ENCODE measurements at places on chromosomes 13 and 19.
A peak's percentile ranks its signal among the peaks of the same experiment; 100 is the strongest.

DNA sequence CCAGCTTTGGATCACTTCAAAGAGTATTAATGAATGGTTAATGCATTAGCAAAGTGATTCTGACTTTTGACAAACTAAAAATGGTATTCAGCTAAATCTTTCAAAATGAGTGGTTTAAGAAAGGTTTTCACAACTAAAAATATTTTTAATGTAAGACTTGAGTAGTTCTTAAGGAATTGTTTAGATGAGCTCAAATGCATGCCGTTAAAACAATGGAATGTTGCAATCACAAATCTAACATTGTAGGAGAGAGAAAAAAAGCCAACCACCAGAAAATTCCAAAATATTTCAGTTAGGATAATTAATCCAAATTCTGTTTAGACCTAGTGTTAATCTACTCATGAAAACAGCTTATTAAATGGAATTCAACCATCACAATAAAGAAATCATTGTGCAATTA is 1044.8 kb upstream of the SLC10A2 start:
- DNase-seq, result no peak

- no peak for DNase-seq
Observed at GRCh38 chr19:57465680-57466381, 8.9 kb upstream of the VN1R1 start.

DNA sequence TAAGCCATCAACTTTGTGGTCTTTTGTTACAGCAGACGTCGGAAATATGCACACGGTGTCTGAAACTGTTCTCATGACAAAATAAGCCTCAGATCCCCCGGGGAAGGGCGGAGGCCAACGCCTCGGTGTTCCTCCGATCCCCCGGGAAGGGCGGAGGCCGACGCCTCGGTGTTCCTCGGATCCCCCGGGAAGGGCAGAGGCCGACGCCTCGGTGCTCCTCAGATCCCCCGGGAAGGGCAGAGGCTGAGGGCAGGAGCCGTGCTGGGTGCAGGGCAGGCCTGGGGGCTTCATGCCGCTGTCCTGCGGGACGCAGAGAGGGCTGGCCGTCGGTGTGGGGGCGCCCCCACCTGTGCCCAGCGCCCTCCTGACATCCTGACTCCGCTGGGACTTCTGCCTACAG is 4.7 kb downstream of the FGF22 start:
- DNase-seq, result no peak

DNA sequence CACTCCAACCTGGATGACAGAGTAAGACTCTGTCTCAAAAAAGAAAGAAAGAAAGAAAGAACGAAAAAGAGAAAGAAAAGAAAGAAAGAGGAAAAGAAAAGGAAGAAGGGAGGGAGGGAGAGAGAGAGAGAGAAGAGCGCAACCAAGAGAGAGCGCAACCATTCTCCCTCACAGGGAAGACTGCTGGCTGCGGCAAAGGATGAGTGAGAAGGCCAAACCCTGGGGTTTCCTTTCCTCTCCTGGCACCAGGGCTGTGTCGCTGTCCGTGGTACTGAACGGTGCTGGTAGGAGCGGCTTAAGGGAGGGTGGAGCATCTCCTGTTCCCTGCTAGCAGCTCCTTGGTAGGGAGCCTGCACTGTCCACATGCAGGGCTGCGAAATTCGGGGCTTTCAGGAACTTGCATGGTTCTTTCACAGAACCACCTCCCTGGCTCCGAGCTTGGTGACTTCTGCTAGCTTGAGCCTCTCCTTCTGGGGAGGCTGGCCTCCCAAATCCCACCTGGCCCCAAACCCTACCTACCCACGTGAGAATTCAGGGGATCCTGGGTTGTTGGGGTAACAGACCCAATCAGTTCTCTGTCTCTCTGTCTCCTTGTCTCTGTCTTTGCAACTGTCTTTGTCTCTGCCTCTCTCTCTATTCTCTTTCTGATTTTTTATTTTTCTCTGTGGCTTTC is 51.1 kb upstream of the ZNRF4 start:
- peak; percentile 55 for DNase-seq

GRCh38 chr13:110907951-110908898 is 6.6 kb downstream of the ANKRD10 start:
- DNase-seq, result no peak

DNA sequence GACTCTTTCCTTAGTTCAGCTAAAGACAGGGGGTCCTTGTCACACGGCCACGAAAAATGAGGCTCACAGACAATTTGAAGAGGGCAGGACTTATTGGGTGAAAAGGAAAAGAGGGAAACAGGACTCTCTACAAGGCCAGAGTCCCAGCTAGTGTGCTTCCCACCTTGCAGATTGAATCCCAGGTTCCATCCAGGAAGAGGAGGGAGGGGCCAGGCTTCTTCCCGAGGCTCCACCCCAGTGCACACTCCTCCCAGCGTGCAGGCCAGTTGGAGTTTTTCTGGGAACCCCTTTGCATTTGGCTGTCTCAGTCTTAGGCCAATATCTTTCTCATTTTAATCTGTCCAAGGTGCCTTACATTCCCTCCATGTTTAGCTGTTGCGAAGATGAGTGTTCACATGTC is 106.8 kb downstream of the DNAJC3 start:
- no peak for DNase-seq

- no peak for DNase-seq
Observed at GRCh38 chr13:72757792-72758535, 23.7 kb downstream of the DIS3 start.

GRCh38 chr19:47518139-47518538 is 3.3 kb upstream of the NAPA start:
- DNase-seq, result no peak

GRCh38 chr19:17658240-17658639 is 29.9 kb downstream of the UNC13A start:
- DNase-seq, result no peak

DNA sequence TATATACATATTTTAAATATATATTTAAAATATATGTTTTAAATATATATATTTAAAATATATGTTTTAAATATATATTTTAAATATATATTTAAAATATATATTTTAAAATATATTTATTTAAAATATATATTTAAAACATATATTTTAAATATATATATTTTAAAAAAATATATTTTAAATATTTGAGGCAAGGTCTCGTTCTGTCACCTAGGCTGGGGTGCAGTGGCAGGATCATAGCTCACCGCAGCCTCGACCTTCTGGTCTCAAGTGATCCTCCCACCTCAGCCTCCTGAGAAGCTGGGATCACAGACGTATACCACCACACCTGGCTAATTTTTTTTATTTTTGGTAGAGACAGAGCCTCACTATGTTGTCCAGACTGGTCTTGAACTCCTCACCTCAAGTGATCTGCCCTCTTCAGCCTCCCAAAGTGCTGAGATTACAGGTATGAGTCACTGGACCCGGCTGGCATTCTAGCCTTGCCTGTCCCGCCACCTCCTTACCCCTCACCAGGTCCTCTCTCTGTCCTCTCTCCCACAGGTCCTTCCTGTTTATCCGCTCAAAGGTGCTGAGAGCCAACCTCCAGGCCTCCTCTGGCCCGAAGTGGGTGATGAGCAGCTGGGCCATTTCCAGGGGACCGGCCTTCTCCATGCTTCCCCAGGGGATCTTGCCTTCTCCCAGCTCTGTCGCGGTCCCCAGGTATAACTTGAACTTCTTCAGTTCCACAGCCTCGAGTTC is 564 bp downstream of the NLRP12 start:
- no peak for DNase-seq

GRCh38 chr13:94515374-94515773 is 35.9 kb upstream of the DCT start:
- DNase-seq, result no peak

DNA sequence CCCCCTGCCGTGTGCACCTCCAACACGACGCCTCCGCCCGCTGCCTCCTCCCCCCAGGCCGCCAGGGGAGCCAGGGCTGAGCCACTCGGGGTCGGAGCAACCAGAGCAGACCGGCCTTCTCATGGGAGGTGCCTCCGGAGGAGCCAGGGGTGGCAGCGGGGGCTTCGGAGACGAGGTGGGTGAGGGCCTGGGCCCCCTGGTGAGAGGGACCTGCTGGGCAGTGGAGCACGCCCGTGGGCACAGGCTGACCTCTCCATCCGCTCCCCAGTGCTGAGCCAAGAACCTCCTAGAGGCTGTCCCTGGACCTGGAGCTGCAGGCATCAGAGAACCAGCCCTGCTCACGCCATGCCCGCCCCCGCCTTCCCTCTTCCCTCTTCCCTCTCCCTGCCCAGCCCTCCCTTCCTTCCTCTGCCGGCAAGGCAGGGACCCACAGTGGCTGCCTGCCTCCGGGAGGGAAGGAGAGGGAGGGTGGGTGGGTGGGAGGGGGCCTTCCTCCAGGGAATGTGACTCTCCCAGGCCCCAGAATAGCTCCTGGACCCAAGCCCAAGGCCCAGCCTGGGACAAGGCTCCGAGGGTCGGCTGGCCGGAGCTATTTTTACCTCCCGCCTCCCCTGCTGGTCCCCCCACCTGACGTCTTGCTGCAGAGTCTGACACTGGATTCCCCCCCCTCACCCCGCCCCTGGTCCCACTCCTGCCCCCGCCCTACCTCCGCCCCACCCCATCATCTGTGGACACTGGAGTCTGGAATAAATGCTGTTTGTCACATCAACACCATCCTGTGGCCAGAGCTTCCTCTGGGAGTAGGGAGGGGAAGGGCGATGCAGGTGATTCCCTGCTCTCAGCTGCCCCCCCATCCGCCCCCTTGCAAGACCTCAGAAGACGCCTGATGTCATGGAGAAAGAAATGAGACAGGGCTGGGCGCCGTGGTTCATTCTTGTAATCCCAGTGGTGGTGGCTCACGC is 12.0 kb downstream of the BCAM start:
- no peak for DNase-seq

DNA sequence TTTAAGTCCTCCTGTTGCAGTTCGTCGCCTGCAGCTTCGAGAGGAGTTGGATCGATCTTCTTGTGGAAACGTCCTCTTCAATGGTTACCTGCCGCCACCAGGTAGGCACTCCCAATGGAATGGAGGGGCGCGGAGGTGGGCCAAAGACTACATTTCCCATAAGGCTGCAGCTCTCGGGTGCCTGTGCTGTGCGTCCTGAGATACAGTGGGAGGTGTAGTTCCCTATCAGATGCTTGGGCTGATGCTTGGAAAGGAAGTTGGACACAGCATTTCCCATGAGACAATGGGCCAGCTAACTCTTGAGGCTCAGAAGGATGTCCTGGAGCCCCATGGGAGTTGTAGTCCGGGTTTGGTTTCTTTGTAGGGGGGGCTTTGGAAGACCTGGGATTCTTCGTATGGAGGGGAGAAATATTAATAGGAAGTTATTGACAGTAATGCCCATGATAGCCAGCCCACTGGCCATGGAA is 1.8 kb downstream of the SHKBP1 start:
- no peak for DNase-seq

- DNase-seq, result no peak
Observed at GRCh38 chr13:32381539-32381938, 46.4 kb downstream of the N4BP2L1 start.

GRCh38 chr13:110433014-110433413 is 125.9 kb downstream of the COL4A2 start:
- peak; percentile 84 for DNase-seq

DNA sequence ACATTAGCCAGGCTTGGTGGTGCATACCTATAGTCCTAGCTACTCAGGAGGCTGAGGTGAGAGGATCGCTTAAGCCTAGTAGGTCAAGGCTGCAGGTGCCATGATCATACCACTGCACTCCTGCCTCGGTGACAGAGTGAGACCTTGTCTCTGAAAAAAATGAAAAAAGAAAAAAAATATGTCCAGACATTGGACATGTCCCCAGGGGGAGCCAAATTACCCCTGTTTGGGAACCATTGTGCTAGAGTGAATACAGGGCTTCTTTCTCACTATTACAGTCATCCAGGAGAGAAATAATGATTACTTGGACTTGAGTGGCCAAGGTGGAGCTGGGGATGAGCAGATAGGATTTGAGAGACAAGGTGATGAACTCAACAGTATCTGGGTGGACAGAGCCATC is 52.9 kb upstream of the ABCC4 start:
- DNase-seq, result no peak

- no peak for DNase-seq
Observed at GRCh38 chr19:10501971-10502523, 1.1 kb downstream of the KEAP1 start.

DNA sequence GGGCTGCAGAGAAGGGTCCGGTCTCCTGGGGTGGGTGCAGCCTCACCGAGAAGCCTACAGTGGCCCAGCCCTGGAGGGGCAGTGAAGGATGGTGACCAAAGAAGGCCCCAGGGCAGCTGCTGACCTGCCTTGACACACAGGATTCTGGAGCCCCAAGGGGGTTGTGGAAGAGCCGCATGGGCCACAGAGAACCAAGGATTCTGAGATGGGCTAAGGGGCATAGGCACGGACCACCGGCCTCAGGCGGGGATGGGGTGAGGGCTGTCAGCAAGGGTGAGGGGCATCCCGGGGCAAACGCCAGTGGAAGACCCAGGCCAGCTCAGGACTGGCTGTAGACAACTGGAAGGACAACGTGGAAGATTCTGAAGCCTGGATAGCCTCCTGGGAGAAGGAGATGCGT is 151.6 kb downstream of the TEX29 start:
- DNase-seq, result no peak

- DNase-seq, result peak; percentile 74
Observed at GRCh38 chr13:102707467-102707866, 12.6 kb upstream of the METTL21C start.

GRCh38 chr13:113801289-113801961 is 42.4 kb downstream of the TMEM255B start:
- no peak for DNase-seq

- no peak for DNase-seq
Observed at GRCh38 chr19:38742296-38742695, 2.0 kb downstream of the CAPN12 start.

DNA sequence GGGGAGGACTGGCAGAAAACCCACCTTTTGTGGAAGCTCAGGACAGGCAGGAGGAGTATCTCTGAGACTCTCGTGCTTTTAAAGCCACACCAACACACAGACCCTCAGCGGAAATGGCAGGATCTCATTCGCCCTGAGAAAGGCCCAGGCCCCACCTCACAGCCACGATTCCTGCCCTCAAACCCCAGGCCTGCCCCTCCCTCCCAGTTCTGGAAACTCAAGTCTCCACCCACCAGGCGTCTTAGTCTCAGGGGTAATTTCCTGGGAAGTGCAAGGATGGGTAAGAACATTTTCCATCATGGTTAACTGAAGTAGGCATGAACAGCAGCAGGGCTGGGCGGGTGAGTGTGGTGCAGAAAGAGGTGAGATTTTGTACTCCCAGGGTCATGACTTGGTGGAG is 8.0 kb upstream of the PDE4C start:
- no peak for DNase-seq
